ENCODE measurements at places on chromosomes 12 and 14.

- DNase-seq: peak; percentile 65
Observed at GRCh38 chr12:107607464-107608392, 77.9 kb upstream of the PWP1 start.

DNA sequence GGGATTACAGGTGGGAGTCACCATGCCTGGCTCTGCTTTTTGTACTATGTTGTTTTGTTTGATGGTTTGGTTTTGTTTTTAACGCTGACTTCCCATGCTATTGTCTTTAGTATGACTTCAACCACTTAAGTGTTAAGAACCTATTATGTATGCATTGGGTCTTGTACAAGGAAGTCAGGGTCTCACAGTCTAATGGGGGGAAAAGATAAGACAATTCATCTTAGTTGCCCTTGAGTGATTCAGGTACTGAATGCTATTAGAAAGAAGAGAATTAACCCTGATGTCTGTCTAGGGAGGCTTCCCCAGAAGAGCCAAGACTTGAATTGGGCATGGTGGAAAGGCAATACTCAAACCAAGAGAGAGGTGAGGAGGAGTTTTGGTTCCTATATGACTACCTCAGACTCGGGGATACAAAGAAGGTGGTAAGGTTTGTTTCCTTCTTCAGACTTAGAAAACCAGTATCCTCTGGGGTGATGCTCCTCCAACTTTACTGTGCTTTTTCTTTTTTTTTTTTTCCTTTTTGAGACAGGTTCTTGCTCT is 64.6 kb downstream of the SUSD6 start:
- DNase-seq: no peak

GRCh38 chr12:103036581-103037214 is 79.2 kb downstream of the ASCL1 start:
- no peak for DNase-seq

- DNase-seq: no peak
Observed at GRCh38 chr14:21120686-21121085, 19.8 kb downstream of the TMEM253 start.
